ENCODE measurements at places on chromosomes 1 and 21.

GRCh38 chr21:26117972-26118367 is 52.6 kb downstream of the APP start:
- no peak for DNase-seq

- DNase-seq: no peak
Measured at GRCh38 chr1:65615859-65616258, 176.8 kb upstream of the PDE4B start.

DNA sequence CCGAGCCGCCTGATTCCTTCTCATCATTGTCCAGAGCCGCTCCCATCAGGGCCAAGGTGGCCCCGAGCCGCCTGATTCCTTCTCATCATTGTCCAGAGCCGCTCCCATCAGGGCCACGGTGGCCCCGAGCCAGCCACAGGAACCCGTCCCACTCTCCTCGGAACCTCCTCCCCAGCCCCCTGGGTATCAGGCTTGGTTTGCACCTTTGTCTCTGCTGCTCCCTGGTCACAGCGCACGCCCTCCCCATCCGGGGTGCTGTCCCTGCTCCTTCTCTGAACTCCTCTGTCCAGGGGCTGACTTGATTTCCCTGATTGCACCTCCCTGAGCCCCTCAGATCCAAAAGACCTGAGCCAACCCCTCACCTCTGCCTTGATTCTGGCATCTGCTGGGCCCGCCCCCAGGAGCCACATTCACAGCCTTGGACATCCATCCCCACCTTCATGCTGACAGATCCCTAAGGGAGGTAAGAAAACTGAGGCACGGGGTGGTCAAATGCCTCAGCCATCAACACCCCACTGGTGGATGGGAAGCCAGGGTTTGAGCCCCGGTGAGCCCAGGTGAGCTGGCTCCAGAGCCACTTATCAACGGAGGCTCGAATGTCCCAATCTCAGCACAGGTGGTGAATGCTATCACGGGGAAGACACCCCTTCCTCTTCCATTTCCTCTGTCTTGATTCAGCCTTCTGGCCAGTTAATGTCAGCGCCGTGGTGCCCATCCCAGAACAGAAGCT is 25.6 kb upstream of the COL18A1 start:
- no peak for DNase-seq

DNA sequence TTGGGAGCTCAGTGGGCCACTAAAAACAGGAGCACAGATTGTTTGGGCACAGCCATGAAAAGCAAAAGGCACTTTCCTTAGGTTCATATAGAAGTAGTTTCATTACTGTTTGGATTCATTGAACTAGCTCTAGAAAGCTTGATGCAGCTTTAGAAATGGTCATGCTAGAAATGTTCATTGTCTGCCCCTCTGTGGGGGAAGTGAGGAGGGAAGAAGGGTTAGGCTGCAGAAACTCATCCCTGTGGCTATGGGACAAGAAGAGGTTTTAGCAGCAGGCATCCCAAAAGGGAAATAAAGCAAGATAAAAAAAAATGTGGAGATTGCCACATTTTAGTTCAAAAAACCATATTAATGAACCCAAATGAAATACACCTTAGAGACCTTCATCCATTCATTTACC is 359.6 kb upstream of the PTBP2 start:
- no peak for DNase-seq

DNA sequence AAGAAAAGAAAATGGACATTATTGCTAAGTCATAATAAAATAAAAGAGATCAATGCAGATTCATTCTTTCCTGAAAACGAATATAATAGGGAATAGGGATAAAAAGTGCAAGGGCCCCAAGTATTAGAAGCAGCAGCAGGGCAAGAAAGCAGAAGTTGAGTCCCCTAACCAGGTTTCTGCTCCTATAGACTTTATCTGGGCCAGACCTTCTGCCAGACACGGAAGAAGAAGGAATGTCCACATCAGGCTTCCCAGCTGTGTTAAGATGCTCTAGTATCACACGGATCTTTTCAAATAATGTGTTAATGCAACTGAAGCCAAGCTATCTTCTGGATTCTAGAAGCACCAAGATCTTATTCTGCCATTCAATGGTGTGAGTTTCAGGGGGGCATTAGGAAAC is 26.9 kb downstream of the CD244 start:
- DNase-seq: no peak

GRCh38 chr1:224458996-224459395 is 24.4 kb upstream of the WDR26 start:
- DNase-seq: no peak

DNA sequence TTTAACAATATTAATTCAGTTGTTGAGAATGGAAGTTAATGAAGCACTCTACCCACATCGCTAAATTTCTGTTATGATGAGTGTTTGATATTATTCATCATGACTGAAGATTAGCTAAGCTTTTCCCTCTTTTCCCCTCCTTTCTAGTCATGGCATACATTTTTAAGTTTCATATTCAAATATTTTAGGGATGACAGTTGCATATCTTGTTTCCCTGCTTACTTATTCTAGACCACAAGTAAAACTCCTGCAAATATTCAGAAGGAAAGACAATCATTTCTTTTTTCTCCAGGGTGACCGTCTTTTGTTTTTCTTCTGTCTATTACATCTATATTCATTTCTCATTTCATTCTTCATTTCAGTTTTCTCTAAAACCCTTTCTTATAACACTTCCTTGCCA is 906.0 kb downstream of the ADGRL2 start:
- DNase-seq: no peak

DNA sequence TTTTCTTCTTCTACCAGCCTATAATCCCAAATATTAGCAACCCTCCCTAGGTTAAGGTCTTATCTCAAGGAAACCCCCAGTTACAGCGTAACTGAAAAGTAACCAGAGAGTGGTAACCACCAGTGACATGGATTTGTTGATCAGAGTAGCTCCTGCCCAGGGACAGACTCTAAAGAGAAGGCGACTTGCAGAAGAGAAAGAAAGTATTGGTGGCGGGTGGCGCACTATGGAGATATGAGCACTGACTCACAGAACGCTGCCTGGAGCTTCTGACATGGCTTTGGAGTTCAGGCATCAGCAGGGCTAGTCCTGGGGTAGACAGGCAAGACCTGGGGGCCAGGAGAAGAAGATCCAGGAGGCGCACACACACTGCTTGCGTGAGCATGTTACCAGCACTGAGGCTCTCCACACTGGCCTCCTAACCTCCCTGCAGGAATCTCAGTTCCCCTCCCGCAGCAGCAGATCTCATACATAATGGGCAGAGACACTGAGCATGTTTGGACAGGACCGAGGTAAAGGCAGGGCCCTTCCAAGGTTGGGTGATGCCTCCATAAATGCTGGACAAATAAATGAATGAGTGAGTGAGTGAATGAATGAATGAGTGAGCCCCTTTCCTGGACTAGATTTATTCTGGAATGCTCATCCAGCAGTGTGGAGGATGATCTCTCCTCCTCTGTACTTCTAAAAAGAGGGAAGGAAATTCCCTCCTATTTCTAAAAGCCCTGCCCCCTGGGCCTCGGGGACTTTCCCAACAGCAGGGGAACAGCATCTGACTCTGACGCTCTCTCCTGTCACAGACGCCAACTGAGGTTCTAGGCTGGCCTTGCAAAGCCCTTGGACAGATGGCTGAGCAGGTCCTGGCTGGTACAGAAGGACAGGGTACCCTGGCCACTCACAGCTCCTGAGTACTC is 175.5 kb downstream of the CLIC6 start:
- no peak for DNase-seq

DNA sequence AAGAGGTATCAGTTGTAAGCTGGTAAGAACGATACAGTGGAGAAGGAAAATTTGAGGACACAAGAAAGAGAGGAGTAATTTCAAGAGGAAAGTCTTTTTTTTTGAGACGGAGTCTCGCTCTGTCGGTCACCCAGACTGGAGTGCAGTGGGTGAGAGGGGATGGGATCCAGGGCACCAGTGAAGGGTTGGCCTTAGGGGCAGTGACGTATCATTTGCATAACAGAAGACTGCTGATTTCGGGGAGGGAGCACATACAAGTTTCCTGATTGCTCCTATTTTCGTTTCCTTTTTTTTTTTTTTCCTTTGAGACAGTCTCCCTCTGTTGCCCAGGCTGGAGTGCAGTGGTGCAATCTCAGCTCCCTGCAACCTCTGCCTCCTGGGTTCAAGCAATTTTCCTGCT is 4.2 kb downstream of the S100A13 start:
- no peak for DNase-seq

GRCh38 chr21:42621819-42622177 is 31.6 kb upstream of the PDE9A start:
- DNase-seq: no peak

DNA sequence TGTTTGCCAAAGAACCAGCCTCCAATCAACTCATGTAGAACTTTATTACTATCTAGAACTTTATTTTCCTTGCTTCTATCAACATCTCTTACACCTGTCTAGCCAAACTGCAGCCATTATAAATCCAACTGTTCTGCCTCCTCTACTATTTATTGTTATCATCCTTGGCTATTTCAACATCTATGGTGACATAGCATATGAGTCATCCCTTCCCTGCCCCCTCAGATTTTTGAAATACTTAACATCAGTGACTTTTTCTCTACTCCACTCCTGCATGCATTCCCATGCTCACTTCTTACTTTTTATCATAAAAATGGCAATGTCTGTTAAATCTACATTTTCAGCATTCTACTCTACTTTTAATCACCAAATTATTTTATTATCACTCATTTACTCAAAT is 544.9 kb upstream of the NEGR1 start:
- DNase-seq: no peak

DNA sequence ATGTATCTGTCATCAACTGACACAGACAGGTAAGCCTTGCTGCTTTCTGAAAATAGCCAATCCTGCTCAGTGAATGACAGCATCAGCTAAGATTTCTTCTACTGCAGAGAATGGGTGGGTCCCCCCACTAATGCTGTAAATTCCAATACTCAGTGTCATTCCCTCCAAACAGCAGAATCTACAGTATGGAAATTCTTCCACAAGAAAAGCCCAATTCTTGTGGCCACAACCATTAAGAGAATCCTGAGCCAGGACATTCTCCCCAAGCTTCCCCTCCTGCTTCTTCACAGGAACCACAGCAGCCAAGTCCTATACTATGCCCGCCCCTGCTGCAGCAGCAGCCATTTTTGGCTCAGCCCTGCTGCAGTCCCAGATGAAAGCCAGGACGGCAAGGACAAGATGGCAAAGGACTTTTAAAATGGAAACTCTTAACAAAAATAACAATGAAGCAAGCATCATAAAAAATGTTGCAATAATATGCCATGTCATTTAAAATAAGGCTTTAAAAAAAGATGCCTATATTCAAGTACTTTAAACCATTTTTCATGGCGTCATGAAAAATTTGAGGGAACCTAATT is 26.8 kb downstream of the EIF4G3 start:
- DNase-seq: no peak

- no peak for DNase-seq
Measured at GRCh38 chr1:234841710-234842231, 231.8 kb upstream of the IRF2BP2 start.

- DNase-seq: no peak
Measured at GRCh38 chr1:32071758-32072621, 749 bp upstream of the TMEM39B start.

- DNase-seq: no peak
Measured at GRCh38 chr21:35625576-35625975, 434.8 kb downstream of the SETD4 start.

GRCh38 chr21:43786300-43786806 is 3.0 kb upstream of the RRP1 start:
- DNase-seq: no peak

GRCh38 chr1:29576510-29576909 is 340.2 kb downstream of the PTPRU start:
- DNase-seq: no peak

GRCh38 chr21:34737115-34737514 is 68.3 kb downstream of the CLIC6 start:
- DNase-seq: no peak

DNA sequence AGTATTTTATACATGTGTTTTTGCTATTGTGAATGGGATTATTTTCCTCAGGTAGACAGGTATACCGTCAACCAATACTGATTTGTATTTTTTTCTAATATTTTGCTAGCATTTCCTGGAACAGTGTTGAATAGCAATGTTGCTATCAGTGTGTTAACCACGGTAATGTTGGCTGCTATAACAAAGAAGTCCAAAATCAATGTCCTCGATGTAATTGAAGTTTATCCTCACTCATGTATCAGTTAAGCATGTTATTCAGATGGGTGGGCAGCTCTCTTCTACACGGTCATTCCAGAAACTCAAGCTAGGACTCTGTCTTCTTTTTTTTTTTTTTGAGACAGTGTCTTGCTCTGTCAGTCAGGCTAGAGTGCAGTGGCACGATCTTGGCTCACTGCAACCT is 24.3 kb downstream of the DOP1B start:
- DNase-seq: no peak

DNA sequence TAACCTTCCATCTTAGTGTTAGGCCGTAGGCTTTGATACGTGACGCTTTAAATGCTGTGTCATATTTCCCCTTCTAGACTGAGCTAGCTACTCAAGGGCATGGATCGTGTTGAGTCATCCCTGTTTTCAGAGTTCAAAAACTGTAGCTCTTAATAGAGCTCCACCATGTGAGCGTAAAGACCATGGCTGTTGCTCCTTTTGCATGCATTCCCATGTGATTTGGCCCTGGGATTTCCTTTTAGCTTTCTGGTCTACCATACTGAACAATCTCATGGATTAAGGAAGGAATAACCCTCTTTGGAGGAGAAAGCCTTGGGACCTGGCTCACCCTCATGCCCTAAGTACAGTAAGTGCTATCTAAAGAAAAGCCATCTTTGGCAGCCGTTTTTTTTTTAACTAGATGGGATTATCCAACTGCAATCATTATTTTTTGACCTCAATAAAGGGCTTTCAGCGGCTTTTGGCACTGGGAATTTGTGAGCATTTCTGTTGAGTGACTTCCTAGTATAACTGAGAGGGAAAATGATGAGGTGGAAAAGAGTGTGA is 76.6 kb downstream of the PLPP3 start:
- no peak for DNase-seq
